ENCODE measurements at places on chromosomes 1 and 21.

DNA sequence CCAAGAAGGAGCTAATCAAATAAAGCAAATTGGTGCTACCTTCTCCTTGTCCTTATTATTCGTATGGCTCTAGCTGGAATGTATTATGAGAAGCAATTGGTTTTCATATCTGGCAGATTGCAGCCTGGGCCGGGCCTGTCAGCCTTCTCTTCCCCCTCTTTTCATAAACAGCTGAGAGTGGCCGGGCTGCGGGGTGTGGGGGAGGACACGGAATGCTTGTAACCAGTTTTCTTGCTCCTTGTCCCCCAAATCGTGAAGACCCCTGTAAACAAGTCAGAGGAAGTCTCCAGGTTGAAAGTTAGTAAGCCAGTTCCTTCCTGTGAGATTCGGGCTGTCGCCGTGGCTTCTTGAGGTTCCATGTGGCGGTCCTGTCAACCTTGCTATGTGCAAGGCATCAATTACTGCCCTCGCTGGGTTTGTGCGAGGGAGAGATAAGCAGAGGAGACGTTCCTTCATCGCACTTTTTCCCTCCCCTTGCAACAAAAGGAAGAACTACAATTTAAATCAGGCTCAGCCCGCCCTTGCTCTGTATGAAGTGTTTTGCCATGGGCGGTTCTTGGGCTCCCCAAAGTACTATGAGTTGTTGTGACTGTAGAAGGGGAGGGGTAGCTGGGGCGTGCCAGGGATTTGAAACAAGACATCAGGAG is 450.7 kb downstream of the CAMTA1 start:
- no peak for DNase-seq

- DNase-seq, result no peak
Observed at GRCh38 chr1:166695115-166695514, 144.2 kb upstream of the POGK start.

- DNase-seq, result no peak
Observed at GRCh38 chr1:234262754-234263105, 110.5 kb upstream of the COA6 start.

GRCh38 chr1:208202333-208202995 is 41.7 kb downstream of the PLXNA2 start:
- DNase-seq, result no peak

DNA sequence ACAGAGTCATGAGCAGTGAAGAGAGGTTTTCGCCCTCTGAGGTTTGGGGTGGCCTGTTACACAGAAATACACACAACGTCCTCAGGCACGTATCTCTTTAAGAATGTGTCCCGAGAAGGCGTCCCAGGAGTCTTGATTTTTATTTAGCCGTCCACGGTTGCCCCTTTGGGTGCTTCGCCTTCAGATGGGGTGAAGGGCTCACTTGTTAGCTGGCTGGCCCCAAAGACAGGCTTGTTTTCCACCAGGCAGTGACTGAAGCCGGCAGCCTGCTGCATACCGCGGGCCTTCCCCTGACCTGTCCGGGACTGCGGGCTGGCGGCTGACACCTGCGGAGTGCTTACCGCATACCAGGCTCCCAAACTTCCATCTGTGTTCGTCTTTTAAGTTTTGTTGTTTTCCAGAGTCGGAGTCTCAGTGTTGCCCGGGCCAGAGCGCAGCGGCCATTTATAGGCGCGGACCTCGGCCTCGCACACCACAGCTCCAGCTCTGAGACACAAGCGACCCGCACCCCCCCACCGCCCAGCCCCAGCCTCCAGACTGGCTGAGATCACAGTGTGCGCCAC is 1.6 kb upstream of the ADARB1 start:
- no peak for DNase-seq

DNA sequence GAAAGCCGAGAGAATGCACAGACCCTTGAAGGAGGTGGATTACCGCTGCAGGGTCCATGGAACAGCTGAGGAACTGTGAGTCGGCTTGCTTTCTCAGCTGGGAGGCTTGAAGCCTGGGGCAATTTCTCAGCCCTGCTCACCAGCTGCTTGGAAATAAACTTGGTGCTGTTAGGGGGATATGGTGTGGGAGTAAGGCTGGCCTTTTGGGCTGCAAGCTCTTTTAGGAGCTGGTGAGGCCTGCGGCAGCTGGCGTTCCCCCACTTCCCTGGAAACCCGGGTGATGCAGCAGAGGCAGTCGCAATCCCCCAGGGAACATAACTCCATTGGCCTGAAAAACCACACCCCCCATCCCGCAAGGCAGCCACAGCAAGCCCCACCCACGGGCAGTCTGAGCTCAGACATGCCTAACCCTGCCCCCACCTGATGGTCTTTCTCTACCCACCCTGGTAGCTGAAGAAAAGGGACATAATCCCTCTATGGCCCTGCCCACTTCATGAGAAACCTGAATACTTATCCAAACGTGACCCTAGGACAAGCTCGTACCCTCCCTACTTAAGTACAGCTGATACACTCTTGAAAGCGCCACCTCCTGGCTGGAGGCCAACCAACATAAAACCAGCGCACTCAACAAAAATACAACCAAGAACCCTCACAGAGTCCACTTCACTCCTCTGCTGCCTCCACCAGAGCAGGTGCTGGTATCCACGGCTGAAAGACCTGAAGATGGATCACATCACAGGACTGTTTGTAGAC is 1995.8 kb downstream of the NCAM2 start:
- DNase-seq, result no peak

DNA sequence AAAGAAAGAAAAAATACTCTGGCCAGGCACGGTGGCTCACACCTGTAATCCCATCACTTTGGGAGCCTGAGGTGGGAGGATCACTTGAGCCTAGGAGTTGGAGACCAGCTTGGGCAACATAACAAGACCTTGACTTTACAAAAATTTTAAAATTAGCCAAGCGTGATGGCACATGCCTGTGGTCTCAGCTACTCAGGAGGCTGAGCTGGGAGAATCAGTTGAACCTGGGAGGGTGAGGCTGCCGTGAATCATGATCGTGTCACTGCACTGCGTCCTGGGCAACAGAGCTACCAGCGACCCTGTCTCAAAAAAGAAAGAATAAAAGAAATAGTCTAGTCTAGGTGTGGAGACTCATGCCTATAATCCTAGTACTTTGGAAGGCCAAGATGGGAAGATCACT is 22.3 kb downstream of the RRP1B start:
- no peak for DNase-seq

DNA sequence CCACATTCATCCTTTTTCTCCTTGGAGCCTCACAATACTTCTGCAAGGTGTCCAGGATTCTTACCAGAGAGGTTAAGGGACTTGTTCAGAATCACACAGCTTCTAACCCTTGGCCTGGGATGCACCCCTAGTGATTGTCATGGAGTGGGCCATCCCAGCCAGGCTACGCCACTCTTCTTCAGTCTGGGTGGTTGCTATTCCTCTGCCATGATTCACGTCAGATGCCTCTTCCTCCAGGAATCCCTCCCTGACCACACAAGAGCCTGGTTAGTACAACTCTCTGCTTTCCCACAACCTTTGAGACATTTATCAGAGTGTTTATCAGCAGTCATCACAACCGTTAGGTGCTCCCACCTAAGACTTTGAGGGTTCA is 121.8 kb downstream of the EPHB2 start:
- no peak for DNase-seq

- no peak for DNase-seq
Observed at GRCh38 chr1:68819190-68819829, 322.4 kb upstream of the DEPDC1 start.

DNA sequence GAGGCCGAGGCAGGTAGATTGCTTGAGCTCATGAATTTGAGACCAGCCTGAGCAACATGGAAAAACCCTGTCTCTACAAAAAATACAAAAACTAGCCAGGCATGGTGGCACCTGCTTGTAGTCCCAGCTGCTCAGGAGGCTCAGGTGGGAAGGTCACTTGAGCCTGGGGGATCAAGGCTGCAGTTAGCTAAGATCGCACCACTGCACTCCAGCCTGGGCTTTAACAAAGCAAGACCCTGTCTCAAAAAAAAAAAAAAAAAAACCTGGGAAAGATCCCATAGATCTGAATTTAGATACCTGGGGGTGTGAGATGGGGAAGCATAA is 32.9 kb downstream of the NIBAN1 start:
- DNase-seq, result no peak

- no peak for DNase-seq
Observed at GRCh38 chr1:207021876-207022596, 10.5 kb downstream of the C1orf116 start.

DNA sequence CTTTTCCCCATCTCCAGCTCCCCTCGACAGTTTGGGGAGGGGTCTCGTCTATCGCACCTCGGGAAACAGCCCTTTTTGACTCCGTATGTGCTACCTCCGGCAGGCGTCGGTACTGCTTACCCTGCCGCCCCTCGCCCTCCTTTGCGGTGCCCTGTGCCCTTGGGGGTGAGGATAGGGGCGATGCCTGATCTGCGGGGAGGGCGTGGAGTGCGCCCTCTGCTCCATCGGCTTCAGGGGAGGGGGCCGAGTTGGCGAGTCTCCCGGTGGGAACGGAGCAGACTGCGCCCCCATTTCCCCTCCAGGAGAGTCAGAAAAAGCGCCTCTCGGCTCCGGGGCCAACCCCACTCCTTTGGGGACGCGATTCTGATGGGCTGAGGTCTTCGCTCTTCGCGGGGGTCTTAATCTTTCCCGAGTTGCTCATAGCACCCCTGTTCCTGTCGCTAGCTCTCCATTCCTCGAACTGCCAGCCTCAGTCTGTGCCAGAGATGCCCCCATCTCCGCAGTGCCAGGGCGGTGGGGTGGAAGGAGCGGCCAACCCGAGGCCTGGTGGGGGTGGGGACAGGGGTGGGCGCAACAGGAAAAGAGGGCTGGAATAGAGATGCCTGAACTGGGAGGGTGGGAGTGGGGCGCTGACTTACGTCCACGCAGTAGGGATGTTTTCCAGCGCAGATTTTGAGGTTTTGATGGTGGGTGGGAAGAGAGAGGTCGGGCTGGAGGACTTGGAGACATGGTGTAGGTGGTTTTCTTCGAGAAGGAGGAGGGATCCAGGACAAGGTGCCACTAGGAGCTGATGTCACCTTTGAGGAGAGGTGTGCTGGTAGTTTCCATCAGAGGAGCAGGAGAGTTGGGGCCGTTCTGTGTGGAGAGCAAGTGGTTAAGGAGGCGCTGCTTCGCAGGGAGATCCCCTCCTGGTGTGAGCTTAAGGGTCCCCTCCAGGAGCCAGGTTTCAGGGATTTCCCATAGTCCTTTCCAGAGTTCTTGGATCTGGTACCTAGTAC is 674 bp downstream of the PPFIA4 start:
- no peak for DNase-seq

DNA sequence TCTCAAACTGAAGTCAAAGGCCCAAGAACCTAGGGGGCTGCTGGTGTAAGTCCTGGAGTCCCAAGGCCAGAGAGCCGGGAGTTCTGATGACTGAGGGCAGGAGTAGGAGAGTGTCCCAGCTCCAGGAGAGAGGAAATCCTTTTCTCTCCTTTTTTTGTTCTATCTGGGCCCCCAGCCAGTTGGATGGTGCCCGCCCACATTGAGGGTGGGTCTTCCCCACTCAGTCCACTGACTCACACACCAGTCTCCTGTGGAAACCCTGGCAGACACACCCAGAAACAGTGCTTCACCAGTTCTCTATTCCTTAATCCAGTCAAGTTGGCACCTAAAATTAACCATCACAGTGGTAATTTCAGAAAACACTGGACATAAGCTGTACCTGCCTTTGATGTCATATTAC is 12.7 kb upstream of the WDR26 start:
- no peak for DNase-seq

DNA sequence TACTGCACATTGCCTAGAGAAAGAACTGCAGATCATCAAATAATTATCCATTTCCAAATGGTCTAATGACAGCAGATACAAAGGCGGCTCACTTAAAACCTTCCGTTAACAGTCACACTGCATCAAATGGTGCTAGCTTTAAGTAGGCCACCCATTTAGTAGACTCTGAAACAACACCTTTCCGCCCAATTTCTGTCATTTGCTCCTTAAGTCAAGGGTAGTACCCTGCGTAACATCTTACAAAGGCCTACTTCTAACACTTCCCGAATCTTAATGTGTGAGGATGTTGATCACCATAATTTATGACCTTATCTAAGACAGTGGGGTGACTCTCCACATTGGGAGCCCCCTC is 692 bp upstream of the RALGPS2 start:
- DNase-seq, result no peak

DNA sequence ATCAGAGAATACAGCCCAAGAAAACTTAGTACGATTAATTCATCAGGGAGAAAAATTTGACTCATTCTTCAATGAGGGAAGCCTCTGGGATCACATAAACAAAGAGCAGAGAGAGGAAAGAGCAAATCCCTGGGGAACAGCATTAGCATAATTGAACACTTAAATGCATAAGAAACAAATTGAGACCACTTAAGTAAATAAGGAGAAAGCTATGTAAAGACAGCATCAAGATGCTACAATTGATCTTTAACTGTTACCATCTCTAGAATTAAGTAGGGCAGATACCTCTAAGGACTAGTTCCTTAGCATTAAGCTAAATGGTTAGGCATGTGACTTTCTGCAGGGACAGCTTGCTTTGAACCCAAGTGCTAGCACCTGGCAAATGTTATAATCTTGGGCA is 265.1 kb upstream of the NEGR1 start:
- no peak for DNase-seq

GRCh38 chr1:26097696-26098095 is 13.9 kb upstream of the PDIK1L start:
- DNase-seq, result no peak

DNA sequence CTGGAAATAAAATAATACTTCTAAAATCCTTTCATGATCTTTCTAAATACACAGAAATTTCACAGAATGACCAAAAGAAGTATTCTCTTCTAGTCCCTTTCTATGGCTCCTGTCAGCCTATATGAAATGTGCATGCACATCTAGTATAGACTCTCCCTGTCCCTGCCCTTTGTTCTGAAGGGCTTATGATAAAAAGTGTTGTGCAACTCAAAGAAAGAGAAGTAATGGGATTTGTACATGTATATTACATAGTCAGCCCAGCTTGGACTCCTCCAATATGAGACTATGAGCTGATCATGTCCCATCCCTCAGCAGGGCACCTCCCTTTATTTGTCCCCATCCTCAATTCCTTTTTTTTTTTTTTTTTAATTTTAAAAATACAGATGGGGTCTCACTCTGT is 42.1 kb upstream of the LAX1 start:
- no peak for DNase-seq

Measured in SIG-M5 (cell line).